Suppressor macrophage (primary cell): ENCODE measurements at places on chromosomes 4 and X.
A peak's percentile ranks its signal among the peaks of the same experiment; 100 is the strongest.

DNA sequence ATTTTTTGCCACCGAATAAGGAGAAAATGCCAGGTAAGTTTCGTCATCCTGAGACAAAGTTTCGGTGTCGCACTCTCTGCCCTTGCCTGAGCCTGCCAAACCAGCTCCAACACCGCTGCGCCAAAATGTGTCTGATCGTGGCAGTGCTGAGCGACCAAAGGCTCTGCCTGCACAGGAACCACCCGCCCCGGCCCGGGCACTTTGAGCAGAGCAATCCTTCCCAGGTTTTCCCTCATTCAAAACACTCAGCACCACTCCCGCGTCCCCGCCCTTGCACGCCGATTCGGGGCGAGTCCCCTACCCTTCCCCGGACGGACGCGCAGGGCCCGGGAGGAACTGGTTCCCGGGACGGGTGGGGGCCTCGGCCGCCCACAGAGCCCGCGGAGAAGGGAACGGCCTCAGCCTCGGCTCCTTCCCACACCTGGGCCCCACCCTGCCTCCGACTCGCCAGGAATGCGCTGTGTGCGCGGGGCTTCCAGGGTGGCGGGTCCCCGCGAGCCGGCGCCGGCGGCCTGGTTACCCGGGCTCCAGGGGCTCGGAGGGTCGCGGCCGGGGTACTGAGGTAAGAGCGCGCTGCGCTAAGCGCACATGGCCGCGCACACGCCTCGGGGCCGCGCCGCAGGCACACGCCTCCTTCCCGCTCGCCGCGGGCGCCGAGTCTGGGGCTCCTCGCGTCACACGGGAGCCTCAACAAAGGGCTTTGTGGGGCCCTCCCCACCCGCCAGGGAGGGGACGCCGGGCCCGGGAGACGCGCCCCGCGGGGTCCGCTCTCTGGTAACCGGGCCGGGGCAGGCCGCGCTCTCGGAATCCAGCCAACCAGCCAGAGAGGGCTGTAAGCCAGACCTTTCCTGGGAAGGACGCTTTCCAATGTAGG, at the start of gene C4orf36:
Gene C4orf36, minus strand, starts transcription at position 661 of the 874 bp plus-strand sequence. CDS start 902 bp downstream, outside the sequence.
- DNase-seq = peak; percentile 34

- DNase-seq = no peak
Measured at GRCh38 chr4:137659431-137659830, 127.1 kb upstream of the PCDH18 start.

DNA sequence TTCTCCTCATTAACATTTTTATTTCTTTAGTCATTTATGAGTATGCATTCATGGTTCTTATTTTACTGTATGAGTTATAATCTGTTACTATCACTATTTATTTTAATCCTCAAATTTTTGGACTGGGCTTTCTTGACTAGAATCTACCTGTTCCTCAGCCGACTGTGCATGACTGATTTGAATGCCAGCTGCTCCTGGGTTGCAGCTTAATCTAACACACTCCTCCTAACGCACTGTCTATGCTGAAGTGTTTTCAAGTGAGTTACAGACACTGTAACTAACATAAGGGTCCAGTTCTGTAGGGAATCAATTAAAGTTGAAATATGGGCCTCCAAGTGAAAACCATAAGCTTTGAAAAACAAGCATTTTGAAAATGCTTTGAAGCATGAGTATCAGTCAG, 137.4 kb upstream of the ARSJ start:
- DNase-seq = no peak

DNA sequence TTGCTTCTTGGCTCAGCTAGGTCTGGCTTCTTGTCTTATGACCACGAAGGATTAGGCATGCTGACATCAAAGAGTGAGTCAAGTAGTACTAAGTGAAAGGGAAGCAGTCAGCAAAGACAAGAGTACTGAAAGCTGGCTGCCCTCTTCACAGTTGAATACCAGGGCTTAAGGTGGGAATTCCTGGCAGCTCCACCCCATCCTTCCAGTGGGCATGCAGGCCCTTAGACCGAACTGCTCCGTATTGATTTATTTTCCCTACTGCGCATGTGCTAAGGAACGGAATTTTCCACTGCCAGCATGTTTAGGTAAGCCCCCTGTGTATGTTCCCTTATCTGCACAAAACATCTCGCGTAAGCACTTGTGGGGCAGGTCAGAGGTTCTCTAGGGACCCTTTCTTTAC, 2320.1 kb downstream of the ARAP2 start:
- no peak for DNase-seq

DNA sequence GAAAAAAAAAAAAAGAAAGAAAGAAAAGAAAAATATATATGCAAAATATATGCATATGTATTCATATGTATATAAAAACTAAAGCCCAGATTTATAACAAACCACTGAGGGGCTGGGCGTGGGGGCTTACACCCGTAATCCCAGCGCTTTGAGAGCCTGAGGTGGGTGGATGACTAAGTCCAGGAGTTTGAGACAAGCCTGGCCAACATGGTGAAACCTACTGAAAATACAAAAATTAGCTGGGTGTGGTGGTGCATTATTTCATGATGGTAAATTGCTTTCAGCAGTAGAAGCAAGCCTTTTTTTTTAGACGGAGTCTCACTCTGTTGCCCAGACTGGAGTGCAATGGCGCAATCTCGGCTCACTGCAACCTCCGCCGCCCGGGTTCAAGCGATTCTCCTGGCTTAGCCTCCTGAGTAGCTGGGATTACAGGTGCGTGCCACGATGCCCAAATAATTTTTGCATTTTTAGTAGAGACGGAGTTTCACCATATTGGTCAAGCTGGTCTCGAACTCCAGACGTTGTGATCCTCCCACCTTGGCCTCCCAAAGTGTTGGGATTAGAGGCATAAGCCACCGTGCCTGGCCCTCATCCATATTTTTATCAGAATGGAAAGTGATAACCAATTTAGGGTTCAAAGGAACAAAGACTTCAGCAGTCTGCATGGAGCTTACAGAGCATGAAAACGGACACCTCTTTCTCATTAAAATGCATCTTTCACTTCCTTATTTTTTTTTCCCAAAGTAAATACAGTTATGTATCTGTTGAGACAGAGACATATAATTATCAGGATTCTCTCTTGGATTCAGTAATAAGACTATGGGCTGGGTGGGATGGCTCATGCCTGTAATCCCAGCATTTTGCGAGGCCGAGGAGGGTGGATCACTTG, 27.7 kb upstream of the MOB1B start:
- no peak for DNase-seq

DNA sequence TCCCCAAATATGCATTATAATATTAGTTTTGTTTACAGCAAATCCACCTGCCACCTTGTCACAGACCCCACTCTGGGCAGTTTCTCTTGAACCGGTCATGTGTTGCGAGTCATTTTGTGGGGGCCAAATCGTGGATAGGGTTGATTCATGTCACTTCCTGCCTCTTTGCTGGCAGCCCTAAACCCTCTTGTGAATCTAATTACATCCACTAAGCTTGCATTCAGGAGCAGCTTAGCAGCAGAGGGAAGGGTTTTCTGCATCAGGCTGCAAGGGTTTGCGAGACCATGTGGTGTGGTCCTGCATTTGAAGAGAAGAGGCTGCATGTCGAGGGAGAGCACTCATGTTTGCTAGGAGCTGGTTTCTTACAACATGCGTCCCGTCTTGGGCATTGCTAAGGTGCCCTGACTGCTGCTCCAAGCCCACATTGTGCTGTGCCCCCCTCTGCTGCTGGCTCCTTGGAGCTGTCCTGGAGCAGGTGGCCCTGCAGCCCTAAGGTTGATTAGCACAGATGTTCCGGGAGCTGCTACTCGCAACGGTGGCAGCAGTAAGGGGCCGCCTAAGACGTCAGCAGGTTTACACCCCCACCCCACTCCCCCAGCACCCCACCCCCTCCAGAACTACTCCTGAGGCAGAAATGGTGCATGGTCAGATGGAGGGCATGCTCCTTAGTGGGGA, 88.9 kb upstream of the CLDN34 start:
- DNase-seq = no peak

GRCh38 chr4:148834804-148835631, 392.8 kb upstream of the NR3C2 start:
- peak; percentile 52 for DNase-seq

DNA sequence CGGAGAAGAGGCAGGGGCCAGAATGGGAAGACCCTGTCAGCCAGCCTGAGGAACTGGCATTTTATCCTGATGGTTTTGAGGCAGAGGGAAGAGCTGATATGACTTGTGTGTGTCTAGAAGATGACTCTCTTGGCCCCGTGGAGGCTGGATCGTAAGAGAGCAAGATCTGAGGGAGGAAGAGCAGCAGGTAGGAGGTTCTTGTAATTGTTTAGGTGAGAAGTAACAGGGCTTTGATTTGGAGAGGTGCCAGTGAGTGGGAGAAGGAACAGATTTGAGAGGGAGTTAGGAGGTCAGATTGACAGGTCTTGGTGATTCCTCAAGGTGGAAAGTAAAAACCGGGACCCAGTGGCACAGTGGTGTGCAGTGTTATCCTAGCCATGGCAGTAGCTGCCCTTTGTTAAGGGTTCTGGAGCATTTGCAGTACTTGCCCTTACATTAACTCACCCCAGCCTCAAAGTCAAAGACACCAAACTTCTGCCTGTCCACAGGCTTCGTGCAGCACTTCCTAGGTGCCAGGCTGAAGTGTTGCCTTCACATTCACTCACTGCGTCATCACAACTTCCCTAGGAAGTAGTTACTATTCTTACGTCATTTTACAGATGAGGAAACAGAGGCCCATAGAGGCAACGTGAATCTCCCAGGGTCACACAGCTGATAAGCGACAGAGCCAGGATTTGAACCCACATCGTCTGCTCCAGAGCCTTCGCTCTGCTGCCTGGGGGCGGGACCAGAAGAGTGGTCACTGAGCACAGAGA, 23.7 kb downstream of the RTL5 start:
- DNase-seq = peak; percentile 54

DNA sequence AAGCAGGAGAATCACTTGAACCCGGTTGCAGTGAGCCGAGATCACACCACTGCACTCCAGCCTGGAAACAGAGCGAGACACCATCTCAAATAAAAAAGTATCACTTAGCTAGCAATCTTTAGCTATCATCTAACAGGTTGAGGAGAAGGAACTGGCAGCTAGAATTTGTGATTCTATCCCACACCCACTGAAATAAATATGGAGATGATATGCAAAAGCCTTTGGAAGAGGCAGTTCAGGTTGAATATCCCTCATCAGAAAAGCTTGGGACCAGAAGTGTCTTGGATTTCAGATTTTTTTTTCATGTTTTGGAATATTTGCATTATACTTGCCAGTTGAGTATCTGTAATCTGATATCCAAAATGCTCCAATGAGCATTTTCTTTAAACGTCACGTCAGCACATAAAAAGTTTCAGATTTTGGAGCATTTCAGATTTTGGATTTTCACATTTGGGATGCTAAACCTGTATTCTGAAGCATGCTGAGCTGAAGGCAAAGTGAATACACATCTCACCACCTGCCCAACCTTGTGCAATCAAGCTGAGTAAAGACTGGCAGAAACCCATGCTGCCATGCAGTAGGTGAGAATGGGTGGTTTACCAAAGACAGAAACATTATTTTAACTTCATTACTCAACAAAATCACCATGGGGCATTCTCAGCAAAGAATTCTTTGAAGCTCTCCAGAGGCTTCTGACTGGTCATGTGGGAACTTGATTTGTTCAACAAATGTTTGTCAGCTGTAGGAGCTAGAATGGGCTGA, 159.3 kb downstream of the SH3KBP1 start:
- DNase-seq = no peak

DNA sequence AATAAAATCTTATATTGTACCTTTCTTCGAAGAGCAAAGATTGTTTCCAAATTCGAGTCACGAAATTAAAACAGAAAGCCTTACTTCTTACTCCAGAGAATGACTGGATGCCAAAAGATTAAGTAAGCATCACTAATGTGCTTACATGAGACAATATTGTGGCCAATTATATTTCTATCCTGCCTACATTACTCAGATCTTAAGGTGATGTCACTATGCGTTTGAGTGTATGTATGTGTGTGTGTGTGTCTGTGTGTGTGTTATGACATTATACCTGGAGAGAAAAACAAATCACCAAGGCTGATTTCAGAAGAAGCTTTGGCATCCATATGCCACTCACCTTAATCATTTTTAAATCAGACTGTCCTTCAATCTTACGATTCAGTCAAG, 556.3 kb downstream of the PPARGC1A start:
- DNase-seq = no peak

DNA sequence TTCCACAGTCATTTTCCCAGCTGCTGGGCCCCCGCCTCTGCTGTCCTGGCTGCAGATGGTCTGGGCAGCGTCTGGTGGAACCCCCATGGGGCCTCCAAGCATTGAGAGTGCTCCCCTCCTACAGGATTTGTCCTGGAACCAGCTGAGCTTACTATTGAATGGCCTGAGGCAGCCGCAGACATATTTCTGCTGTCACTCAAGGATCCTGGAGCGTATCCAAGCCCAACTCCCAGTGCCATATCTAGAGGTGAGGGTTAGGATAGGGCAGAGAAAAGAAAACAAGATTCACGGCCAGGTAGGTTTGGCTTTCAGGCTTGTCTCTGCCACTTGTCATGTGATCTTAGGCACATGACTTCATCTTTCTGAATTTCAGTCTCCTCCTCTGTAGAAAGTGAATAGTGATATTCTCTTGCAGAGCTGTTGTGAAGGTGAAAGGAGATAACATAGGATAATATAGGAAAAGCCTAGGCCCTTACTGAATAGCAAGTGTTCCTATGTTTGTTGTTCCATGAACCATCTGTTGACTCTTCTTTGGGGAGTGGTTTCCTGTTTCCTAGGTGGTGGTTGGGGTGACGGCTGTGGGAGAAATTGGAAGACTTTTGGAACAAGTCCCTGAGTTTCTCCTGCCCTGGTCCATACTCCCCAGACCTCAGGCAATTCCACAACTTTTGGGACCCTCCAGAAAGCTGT, 52.3 kb downstream of the SEPSECS start:
- no peak for DNase-seq

DNA sequence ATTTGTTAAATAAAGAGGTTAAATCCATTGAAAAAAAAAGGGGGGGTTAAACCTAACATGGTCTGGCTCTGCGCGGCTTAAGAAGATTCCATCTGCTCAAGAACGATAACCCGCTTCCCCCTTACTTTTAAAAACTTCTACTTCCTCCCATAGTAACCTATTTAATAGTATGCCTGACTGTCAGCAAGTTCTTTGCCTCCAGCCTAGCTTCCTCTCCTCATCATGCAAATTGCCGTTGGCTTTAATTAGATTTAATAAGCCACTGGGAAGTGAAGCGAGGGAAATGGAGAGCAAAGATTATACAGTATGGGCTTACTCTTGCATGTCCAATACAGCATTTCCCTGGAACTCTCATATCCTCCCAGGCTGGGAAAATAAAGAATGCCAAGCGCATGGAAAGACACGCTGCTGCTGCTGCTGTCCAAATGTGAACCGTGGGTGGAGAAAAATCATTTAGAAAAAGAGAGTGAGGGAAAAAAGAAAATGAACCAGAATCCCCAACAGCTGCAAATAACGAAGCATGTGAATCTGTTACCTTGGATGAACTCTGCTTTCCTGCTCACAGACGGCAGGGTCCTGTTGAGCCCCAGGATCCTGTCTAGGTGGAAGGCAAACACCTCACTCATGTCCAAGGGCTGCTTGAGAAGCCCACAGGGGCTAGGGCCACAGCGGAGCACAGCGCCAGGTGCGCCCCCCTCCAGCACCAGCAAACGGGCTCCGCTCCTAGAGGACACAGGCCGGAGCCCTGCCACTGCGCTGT, 2.7 kb downstream of the GASK1B start:
- peak; percentile 52 for DNase-seq

DNA sequence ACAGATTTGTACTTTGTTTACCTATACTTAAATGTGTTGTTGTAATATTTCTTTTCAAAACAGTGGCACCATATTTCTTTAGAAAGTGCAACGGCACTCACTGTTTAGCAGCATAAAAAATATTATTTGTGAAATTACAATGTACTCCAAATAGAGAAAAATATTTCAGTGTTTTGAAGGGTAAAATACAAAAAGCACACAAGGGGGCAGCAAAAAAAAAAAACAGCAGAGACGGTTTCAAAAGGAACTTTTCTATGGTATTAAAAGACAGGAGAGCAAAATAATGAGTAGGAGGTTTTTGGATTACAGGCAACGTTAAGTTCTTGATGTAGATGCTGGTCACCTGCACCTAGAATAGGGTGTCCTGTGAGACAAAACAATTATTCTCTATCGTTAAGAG, 2.0 kb downstream of the NUDT11 start:
- DNase-seq = no peak
